ENCODE measurements at places on chromosomes 1 and 21.

DNA sequence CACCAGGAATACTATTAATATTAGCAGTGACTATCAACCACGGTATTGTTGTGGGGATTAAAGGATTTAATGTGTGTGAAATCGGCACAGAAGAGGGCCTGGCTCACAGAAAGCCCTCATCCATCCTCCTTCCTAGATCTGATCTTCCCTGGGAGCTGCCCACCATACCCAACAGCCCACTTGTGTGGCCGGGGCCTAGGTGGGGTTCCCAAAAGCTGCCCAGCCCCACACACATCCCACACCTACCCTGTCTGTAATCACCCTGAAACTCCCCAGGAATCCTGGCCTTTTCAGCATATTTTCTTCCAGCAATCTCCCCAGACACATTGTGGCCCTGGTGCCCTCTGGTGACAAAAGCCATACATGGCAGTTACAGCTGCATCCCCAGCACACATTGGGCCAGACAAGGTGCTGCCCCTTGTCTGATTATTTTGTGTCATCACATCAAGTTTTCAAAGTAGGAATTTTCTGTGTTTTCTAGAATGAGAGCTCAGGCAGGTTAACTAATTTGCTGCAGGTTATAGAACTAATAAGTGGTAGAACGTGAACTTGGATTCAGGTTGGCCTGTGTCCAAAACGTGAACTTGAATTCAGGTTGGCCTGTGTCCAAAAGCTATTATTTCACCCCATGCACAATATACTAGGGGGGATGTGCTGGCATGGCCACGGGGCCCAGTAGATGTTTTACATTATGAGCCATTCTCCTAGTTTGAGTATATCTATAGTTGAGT lies 5.3 kb upstream of the SLC6A9 start:
- DNase-seq, result no peak

DNA sequence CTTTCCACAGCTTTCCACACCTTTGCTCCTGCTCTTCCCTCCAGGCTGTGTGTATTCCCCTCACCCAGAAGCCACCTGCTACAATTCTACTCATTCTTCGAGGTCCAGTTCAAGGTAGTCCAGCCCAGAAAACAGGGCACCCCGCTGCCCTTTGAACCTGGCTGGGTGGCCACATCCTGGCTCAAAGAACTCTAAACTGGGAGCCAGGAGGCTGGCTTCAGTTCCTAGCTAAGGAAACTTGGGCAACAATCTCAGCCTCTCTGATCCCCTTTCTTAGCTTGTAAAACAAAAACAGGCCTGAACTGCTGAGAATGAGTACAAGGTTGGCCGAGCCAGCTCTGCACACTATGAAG lies 4.7 kb downstream of the EDN2 start:
- DNase-seq, result no peak

DNA sequence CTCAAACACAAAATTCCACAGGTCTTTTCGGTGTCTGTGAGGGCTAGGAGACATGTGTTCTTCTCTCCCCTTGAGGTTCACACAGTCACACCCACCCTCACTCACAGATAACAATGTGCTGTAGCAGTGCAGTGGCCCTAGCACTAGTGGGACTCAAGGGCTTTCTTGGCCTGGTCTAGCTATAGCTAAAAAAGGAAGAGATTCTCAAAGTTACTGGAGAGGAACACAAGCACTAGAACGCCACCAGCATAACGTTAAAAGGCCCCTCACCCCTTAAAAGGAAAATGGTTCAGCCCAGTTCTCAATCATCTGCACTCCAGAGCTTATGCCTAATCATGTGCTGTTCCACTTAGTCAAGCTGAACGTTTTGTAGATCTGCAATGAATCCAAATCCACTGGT lies 39.5 kb downstream of the RGS8 start:
- DNase-seq, result no peak

DNA sequence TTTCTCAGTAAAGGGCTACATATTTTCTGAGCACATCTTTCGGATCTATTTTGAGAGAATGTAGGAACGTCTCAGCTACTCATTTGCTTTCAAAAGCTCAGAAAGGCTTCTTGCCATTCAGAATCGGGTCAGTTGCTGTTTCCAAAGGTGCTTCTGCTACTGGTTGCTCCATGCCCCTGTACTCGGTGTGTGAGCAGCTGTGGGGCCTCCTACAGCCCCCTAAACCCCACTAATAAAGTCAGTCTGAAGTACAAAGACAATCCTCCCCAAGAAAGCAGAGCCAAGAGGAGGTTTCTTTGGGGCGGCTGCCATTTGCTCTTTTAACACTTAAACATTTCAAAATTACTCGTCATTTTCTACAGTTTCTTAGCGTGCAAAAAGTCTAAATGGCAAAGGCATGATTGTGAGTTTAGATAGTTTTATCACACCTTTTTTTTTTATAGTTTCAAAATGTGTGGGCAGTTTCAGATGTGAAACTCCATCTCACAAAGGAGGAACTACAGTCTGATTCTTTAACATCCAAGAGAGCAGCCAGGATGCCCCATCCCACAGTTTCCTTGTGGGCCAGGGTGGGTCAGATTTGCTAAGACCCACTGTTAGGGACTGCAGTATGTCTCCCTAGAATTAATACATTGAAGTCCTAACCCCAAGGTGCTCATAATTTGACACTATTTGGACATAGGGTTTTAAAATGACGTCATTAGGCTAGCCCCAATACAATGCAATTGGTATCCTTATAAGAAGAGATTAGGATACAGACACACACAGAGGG lies 4.1 kb downstream of the RUNX1 start:
- DNase-seq, result no peak
